ENCODE measurements at places on chromosomes 7 and 10. TPM values are rescaled to one million over a fixed set of nuclear protein-coding genes. Genes with fewer than 3 reads are reported as not detected.

The MTPN gene
- 126 TPM for total RNA-seq

DNA sequence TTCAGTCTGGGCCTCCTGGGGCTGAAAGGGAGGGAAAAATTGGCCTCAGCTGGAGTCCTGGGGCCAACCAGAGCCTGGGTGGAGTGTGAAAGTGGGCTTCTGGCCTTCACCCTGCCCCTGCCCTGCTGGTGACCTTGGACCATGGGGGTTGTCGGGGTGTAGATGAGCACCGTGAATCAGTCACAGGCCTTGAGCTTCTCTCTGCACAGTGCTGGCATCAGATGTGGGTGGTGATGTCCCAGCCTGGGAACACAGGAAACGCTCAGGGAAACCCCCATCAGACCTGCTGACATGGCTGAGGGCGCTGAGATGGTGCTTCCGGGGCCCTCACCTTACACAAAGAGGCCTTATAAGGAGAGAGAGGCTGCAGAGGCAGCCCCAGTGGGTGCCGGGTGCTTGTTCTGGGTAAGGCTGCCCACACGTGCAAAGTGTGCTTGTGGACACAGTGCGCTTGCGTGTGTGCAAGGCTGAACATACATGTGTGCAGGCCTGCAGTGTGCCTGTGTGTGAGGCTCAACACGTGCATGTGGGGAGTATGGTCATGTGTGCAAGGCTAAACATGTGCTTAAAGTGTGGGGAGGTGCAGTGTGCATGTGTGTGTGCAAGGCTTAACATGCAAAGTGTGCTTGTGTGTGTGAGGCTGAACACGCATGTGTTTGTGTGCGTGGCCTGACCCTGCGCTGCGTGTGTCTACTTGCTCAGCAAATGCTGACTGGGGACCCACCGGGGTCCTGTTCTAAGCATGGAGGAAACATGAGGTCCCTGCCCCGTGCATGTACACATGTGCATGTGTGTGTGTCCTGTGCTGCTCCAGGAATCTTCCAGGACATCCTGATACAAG is 6.5 kb downstream of the ARPC1B start:
- DNase-seq: peak; percentile 97

- no peak for DNase-seq
Measured at GRCh38 chr10:47087667-47088066, 176.4 kb downstream of the PTPN20 start.

DNA sequence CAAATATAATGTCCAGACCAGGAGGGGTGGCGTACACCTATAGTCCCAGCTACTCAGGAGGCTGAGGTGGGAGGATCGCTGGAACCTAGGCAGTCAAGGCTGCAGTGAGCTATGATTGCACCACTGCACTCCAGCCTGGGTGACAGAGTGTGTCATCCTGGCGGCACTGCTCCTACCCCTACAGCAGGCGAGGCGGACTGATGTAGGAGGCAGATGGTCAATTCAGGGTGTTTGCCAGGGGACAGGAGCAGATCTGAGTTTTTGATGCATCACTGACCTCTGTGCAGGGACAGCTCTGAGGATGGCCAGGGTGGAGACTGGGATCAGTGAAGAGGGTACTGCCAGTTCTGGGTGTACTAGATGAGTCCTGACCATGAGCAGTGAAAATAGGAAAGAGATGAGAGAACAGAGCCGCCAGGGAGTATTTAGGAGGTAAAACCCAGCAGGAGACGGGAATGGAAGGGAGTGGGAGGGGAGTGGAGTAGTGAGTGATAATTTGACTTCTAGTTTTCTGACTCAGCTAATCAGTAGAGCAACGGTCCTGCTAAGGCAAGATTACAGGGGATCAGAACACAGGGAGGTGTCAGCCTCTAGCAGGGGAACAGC is 75.3 kb downstream of the HIP1 start:
- DNase-seq: no peak

DNA sequence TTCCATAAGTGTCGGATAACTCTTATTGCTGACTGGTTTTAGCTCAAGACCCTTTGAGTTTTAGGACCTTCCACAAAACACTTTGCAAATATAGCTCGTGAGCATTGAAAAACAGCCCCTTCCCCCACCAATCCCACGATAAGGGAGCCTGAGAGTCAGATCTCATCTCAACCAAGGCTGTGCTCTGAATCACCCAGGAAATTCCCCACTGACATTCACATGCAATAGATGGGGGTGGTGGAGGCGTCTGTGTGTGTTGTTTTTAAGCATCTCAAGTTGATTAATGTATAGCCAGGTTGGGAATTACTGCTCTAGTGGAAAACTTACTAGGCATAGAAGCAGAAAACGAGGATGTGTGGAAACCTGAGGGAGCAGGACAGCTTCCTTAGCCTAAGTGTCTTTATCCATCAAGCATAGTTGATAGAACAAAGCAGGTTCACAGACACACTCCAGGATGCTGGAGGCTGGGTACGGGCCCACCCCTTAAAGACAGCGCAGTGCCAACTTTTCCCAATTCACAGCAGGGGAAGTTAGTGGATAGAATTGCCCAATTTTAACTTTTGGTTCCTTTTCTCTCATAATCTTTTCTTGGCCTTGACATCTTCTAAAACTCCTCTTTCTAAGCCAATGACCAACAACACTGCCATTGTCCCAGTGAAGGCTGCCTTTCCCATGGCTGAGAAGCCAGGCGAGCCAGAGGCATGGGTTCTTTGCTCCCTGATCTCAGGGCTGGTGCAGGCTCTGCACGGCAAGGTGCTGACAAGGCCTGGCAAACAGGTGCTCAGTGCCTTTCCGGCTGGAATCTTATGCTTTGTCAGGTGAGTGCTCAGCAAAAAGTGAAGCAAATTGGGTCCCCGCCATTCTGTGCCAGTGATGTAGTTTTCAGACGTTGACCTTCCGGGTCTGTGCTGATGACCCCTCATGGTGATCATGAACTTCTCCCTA is 98.5 kb upstream of the INSIG1 start:
- peak; percentile 76 for DNase-seq

- DNase-seq: no peak
Measured at GRCh38 chr10:89419548-89419947, 5.2 kb downstream of the IFIT5 start.

The CFAP46 gene
- not detected for total RNA-seq

DNA sequence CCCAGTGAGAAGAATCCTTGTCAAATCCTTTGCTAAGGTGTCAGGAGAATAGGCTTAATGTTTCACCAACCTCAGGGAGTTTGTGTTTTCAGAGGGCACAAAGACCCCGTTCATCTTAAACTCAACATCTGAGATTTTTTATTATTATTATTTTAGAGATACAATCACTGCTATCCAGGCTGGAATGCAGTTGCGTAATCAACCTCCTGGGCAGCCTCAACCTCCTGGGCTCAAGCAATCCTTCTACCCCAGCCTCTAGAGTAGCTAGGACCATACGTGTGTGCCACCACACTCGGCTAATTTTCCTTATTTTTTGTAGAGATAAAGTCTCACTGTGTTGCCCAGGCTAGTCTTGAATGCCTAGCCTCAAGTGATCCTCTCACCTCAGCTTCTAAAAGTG is 599.2 kb downstream of the KCNMA1 start:
- DNase-seq: no peak

- DNase-seq: peak; percentile 75
Measured at GRCh38 chr10:92239600-92240288, 51.1 kb downstream of the CPEB3 start.

The TMEM72 gene
- total RNA-seq: not detected

The IFIT1B gene
- not detected for total RNA-seq

DNA sequence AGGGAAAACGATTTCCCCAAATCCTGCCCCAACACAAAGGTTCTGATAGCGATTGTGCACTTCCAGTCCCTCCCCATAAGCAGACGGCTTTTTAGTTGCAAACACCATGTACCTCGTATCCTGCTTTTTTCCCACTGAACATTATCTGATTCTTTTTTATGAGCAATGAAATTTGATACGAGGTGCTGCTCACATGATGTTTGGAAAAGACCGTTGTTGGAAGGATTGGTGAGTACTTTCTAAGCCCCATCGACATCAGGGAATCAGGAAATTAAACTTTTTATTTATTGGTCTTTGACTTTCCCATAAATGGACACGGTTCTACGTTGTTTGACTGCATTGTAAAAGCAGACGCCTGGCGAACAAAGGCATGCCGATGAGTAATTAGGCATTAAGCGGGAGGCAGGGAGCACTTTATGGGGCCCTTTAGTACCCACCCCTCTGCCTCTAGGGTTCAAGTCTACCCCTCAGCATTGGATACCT is 49.4 kb downstream of the TEX36 start:
- DNase-seq: no peak

- no peak for DNase-seq
Measured at GRCh38 chr10:99339077-99339476, 9.9 kb downstream of the CNNM1 start.

- DNase-seq: no peak
Measured at GRCh38 chr7:130337410-130337971, 7.1 kb upstream of the CPA5 start.

- DNase-seq: no peak
Measured at GRCh38 chr10:78609976-78610375, 458.8 kb upstream of the ZMIZ1 start.

The CLRN3 gene
- total RNA-seq: not detected

- no peak for DNase-seq
Measured at GRCh38 chr10:82813856-82814255, 938.9 kb downstream of the NRG3 start.

GRCh38 chr10:101052285-101052684 is 9.5 kb upstream of the KAZALD1 start:
- DNase-seq: no peak

- DNase-seq: no peak
Measured at GRCh38 chr7:14691034-14691433, 211.5 kb downstream of the DGKB start.

Measured in activated CD4-positive, alpha-beta T cell treated with anti-CD3 and anti-CD28 coated beads, Interleukin-2, amount 10 ng/mL, durations not matched to agents 24 days and 14 days (primary cell).